Activated T-cell treated with anti-CD3 and anti-CD28 coated beads, Interleukin-2, amount 50 U/mL, for 1 hour (primary cell): ENCODE measurements at places on chromosomes 2 and 18.

- no peak for DNase-seq
Measured at GRCh38 chr18:67428158-67428557, 88.4 kb downstream of the DSEL start.

- no peak for DNase-seq
Measured at GRCh38 chr2:176085861-176086771, 2.4 kb upstream of the EVX2 start.

DNA sequence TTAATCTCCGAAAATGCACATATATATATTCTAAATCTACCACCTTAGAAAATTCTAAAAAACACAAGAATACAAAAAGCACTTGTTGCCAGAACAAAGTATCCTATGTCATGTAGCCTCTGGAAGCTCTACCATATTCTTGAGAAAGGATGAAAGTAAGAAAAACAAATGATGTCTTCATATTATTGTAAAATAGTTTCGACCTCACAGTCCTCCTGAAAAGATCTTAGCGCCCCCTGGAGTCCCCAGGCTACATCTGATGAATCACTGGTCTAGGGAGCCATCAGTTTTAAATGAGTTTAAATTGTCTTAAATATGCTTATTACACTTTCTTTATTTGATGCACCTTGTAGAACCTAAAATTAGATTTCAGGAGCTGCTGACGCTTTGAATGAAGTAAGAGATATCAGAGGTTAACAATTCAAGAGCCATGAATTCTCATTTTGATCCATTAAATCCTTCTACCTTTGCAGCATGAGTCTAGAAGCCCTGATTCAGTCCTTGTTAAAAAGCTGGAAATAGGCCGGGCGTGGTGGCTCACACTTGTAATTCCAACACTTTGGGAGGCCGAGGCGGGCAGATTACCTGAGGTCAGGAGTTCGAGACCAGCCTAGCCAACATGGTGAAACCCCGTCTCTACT lies 138.8 kb downstream of the MCFD2 start:
- peak; percentile 33 for DNase-seq

GRCh38 chr18:74251297-74252038 lies 40.3 kb downstream of the CYB5A start:
- DNase-seq, result no peak

DNA sequence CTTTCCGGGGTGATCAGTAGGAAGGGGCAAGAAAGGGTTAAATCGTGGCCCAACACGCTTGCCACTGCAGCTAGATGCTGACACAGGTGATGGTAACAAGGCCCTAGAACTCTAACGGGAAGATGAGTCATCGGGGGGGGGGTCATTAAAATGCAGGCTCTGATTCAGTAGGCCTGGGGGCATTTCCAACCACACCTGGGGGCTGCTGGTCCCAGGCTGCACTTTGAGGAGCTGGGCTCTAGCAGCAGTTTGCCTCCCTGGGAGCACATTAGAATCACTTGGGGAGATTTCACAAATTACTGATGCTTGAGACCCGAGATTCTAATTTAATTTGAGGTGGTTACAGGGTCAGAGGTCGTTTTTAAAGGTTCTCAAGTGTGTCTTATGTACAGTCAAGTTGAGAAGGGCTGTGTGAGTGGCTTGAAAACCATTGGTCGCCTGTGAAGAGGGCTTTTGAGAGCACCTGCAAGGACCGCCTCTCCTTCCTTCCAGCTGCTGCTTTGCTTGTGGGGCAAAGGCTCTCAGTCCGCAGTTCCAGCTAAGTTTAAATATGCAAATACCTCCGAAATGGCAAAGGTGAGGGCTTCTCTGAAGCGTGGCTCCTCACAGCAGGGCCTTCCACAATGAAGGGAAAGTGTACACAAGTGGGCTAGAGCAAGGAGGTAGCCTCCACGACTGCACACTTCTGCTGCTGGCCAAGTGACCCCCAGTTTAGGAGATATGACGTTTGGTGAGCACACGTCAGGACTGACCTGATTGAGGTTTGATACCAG lies 128.0 kb upstream of the MSH6 start:
- DNase-seq, result no peak
